AG08396 (cell line): ENCODE measurements at places on chromosomes 5 and 9.
A peak's percentile ranks its signal among the peaks of the same experiment; 100 is the strongest.

DNA sequence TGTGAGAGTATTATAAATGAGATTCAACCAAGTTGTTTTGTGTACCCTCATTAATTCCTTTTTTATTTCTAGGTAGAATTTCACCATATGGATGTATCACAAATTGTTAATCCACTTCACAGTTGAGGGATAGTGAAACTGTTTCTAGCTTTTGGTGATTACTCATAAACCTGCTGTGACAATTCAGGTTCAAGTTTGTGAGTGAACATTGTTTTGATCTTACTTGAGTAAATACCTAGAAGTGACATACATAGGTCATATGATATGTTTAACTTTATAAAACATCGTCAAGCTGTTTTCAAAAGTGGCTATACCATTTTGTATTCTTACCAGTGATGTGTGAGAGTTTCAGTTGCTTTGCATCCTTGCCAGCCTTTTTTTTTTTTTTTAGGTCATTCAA, 112.9 kb downstream of the CAMK4 start:
- no peak for DNase-seq

DNA sequence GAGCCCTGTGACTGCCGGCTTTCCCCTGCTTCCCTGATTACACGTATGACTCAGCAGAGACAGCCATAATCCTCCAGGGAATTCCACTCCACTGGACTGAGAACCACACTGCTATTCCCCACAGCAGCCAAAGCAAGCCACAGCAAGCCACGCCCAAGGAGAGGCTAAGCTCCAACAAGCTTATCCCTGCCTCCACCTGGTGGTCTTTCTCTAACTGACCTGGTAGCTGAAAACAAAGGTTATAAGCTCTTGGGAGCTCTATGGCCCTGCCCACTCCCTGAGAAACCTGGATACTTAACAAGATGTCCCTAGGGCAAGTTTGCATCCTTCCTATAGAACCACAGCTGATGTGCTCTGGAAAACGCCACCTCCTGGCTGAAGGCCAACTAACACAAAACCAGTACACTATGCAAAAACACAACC, 613.7 kb upstream of the CDH18 start:
- no peak for DNase-seq

DNA sequence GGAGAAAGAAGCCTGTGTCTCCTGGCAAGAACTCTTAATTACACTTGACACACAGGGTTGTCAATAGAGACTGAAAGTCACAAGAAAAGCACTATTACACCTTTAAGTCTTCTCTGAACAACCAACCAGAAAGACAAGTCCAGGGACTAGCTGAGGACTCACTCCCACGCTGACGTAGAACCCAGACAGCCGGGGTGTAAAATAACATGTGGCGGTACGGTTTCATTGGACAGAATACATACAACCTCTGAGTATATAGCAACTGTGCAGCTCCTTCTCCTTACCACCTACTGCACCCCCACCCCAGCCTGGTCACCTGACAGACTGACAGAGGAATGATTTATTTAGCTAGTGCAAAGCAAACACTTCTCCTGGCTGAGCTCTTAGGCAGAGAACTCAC, 103.4 kb upstream of the RASEF start:
- peak; percentile 5 for DNase-seq

DNA sequence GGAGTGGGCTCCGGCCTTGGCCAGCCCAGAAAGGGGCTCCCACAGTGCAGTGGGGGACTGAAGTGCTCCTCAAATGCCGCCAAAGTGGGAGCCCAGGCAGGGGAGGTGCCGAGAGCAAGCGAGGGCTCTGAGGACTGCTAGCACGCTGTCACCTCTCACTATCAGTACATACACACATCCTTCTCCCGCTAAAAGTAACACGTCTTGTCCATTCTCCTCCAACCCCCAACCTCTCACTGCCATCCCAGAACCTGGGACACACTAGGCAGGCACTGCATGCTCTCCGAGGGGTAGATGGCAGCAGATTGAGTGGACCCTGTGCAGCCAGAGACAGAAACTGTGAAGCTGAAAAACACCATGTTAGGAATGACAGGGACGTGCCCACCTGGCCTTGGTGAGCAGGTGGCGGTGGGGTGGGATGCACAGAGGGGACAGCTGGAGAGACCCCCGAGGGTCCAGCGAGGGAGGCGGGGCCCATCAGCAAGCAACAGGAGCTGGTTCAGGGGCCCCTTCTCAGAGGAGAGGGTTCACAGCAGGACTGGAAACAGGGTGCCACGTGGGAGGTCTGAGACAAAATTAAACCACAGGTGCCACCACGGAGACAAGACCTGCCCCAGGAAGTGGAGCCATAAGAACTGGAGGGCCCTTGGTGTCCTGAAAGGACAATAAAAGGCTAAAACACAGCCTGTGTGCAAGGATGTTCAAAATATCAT, 16.9 kb downstream of the SEMA4D start:
- DNase-seq: no peak

GRCh38 chr9:120587328-120587727, 7.4 kb upstream of the CDK5RAP2 start:
- no peak for DNase-seq

DNA sequence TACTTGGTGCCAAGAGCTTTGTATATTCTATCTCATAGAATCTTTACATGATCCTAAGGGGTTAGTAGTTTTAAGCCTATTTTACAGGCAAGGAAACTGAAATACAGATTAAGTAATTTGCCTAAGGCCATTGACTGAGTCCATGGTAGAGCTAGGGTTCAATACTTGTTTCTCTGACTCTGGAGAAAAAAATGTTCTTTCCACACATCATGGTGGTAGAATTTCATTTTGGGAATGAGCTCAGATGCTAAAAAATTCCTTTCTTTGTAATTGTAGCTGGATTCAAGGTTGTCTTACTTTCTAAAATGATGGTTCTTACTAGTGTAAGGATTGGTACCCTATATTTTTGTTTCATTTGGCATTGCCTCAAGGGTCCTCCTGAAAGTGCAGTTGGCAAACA, 86.0 kb downstream of the ANKRD55 start:
- no peak for DNase-seq

DNA sequence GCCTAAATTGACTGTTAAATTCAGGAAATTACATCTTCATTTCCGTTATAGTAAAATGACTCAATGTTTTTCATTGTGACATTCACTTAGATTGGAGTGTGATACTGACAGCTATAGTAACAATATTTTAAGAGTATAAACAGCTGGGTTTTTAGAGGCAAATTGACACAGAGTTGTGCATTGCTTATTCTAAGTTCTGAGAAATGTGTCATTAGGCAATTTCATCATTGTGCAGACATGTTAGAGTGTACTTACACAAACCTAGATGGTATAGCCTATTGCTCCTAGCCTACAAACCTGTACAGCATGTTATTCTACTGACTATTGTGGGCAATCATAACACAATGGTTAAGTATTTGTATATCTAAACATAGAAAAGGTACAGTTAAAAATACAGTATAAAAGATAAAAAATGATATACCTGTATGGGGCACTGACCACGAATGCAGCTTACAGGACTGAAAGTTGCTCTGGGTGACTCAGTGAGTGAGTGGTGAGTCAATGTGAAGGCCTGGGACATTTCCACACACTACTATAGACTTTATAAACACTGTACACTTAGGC, 132.7 kb downstream of the PDE4D start:
- DNase-seq: no peak

DNA sequence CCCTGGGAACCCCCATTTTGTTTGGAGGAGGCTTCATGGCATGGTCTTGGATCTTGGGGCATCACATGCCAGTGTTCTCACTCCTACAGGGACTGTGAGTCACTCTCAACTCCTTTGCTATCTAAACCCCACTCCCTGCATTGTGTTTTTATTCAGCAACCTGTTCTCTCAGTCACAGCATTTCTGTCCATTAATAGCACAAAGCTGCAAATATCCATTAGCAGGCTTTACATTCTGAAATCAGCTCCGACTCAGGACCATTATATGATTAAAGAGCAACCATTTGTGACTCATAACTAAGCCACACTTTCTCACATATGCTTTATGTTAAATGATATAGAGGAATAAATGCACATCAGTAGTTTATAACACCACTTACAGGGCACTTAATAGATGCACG, 462.1 kb upstream of the BRINP1 start:
- DNase-seq: no peak

GRCh38 chr5:78550891-78551290, 97.7 kb downstream of the LHFPL2 start:
- no peak for DNase-seq

- DNase-seq: no peak
These were observed 1.8 kb downstream of the TRIM7 start for GRCh38 chr5:181203093-181203711.
